Head of caudate nucleus (tissue), 42 donors: ENCODE measurements at places on chromosomes 11 and 22.
A peak's percentile ranks its signal among the peaks of the same experiment; 100 is the strongest.

- DNase-seq = no peak
Measured at GRCh38 chr22:36658900-36659299, 44.7 kb downstream of the CACNG2 start.

- DNase-seq = no peak
Measured at GRCh38 chr11:105149477-105149876, 9.9 kb upstream of the CARD18 start.

- DNase-seq = peak; percentile 36
Measured at GRCh38 chr11:71251761-71252268, 562 bp downstream of the SHANK2 start.

- DNase-seq = no peak
Measured at GRCh38 chr11:20551096-20551495, 48.3 kb upstream of the SLC6A5 start.

DNA sequence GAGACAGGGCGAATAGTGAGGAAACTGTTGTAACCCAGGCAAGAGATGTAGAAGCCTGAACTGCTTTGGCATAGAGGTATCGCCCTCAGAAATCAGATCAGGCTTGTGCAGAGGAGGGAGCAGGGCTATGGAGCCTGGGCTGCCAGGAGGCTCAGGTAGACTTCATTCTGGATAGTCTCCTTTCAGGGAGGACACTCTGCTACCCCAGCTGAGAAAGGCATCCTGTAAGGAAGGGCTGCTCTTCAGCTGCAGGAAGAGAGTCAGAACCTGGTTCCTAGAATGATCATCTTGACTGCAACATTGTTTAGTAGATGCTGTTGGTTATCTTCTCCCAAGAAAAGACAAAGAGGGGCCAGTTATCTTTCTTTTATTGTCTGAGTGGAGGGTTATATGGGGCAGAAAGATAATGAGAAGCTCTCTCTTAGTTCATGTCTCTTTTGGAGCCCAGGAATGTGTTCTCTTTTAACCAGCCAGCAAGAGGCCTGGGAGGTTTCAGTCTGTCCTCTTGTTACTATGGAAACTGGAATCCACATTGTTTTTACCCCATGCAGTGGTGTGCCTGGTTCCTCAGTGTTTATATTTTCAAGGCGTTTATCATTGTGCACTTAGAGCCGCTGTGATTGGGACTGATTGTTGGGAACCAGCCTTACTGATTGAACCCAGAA, 95.7 kb downstream of the STIM1 start:
- no peak for DNase-seq

- no peak for DNase-seq
Measured at GRCh38 chr11:90192869-90193582, 29.8 kb downstream of the CHORDC1 start.

GRCh38 chr11:80320765-80321164, 879.9 kb upstream of the TENM4 start:
- DNase-seq = no peak

DNA sequence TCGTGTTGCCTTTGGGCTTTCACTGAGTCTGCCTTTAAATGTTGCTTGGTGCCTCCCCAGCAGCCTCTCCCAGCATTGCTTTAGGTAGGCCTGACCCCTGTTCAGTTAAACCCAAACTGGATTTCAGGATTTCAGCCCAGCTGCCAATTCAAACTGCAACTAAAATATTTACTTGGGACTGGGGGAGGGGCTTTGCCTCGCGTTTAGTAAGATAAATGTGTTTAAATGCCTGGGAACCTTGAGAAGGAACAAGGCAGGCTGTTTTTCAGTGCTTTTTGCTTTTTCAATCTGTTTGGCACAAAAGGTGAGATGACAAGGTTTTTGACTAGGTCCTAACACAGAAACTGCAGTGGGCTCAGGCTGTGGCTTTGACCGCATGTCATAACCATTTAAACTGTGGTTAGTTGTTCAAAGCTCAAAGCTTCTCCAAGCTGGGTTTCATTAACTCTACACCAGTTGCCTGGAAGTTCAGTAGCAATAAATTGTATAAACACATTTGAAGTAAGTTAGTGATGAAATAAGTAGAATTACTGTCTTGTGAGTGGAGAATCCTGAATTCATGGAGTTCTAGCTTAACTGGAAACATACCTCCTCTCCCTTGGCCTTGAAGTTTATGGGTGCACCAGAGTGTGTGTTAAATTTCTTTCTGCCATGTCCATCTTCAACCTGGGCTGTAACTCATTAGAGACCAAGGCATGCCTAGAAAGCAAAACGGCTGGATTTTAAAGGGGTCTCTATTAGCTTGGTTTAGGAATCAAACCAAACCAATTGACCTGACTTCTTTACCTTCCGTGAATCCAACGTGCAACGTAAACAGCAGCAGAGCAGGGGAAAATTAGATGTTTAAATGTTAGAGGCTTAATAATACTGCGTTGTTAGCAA, 3.6 kb downstream of the PKNOX2 start:
- no peak for DNase-seq

DNA sequence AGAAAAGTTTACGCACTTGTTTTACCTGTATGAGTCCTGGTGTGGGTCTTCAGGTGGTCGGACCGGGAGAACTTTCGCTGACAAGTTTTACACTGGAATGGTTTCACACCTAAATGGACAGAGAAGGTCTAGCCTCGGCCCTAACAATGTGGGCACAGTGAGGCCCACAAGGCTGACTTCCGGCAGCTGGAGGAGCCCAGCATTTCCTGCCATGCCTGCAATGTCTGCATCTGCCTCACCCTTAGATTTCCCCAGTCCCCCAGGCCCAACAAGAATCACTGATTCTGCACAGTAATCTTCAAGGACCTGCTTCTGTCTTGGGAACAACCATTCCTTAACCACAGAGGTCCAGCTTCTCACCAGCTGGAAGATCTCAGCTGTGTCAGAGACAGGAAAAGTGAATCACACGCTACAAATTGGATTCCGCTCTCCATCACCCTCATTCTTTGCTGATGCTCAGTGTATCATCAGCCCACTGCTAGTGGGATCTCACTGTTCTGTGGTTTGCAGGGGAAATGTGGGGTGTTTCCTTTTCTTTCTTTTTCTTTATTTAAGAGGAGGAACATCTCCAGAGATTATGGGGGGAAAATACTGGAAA, 43.3 kb downstream of the WT1 start:
- no peak for DNase-seq

GRCh38 chr11:79939111-79939510, 498.3 kb upstream of the TENM4 start:
- DNase-seq = no peak

GRCh38 chr11:87083029-87083428, 45.3 kb downstream of the TMEM135 start:
- no peak for DNase-seq

- DNase-seq = no peak
Measured at GRCh38 chr11:73792584-73792983, 4.9 kb downstream of the MRPL48 start.

DNA sequence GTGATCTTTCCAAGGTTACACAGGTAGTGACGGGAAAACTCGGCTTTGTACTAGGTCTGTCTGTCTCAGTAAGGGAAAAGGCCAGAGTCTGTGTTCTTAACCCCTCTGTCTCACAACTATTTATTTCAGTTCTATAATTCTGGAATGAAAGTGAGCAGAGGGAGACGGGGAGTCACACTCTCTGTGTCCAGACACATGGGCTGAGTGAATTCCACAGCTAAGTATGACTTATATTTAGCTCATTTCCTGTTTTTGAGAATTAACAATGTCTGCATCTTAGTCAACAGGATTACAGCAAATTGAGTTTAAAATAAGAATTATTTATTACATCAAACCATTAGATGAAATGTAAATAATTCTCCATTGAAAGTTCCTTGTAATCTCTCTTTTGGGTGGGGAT, 62.5 kb upstream of the OR4B1 start:
- DNase-seq = no peak

DNA sequence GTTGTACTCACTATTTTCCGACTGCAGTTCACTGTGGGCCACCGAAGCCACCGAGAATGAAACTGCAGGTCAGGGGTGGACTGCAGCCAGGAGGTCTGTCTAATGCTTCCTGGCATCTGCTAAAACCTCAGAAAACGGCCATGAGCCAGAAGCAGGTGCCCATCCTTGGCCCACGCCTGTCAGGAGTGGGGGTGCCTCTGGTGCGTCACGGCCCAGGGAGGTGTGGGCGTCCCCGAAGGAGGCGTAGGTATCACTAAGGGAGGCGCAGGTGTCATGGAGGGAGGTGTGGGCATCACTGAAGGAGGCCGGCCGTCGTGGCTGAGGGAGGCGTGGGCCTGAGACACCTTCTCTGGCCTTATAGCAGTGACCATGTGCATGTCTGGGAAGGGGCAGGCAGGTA, 456.2 kb downstream of the TBC1D22A start:
- DNase-seq = no peak
